Pulmonary artery endothelial cell (primary cell): ENCODE measurements at places on chromosomes 1 and 21. TPM values are rescaled to one million over a fixed set of nuclear protein-coding genes. Genes with fewer than 3 reads are reported as not detected.

The CHIA gene
- not detected in 2 replicates for total RNA-seq

- no peak for DNase-seq
Measured at GRCh38 chr1:153400244-153400643, 9.4 kb upstream of the S100A8 start.

DNA sequence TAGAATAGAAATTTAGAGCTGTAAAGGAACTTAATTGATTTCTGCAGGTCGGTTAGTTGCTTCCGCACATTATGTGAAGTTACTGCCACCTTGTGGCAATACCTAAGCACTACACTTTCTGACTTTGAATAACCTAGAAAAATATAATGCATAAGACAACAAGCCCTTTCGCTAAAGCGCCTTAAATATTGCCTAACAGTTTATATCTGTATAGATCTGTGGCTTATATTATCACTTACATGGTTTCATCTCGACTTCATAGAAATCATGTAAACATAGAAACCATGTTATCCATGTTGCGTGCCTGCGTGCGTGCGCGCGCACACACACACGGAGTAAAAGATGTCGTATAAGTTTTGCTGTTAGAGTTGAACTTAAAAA is 10.9 kb upstream of the IFI16 start:
- no peak for DNase-seq

- no peak for DNase-seq
Measured at GRCh38 chr1:208988811-208989222, 594.7 kb upstream of the CAMK1G start.

- DNase-seq: no peak
Measured at GRCh38 chr1:96632045-96632664, 89.4 kb upstream of the PTBP2 start.
